ENCODE measurements at places on chromosomes 3 and 15.

DNA sequence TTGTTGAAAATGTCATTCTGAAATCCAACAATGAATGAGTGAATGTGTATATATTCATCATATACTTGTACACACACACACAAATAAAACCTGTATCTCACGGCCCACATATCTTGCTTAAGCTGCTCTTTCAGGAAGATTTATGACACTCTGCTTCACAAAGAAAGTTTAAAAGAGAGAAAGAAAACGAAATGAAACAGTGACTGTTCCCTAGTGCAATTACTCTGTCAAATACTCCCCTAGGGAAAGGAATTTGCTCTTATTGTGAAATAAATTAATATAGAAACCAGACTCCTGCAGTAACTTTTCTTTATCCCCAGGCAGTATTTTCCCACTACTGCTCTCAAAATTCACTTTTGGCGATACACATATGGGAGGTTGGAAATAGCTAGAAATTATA is 329.1 kb downstream of the VPS13C start:
- DNase-seq, result no peak

- no peak for DNase-seq
These were observed 437.4 kb upstream of the TPRG1 start for GRCh38 chr3:188734395-188734794.

GRCh38 chr3:124269619-124270018 is 277.7 kb upstream of the ROPN1 start:
- DNase-seq, result no peak

- peak; percentile 31 for DNase-seq
These were observed 4.4 kb upstream of the GABRR3 start for GRCh38 chr3:98039322-98040024.

DNA sequence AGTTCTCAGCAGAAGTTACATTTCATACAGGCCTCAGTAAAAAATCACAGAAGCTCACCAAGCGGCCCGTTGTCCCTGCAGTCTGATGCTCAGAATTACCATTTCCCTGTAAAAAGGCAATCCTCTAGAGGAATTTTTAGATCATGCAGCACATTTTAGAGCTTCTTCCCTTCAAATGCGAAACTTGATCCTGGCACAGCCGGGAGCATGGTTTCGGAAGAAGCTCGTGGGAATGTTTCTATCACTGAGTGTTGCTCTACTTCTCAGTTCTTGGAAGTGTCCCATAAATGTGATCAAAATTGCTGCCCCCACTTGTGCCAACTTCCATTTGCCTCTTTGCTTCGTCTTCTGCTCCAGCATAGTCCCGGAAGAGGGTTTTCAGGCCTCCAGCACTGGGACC is 3.8 kb upstream of the H1-8 start:
- DNase-seq, result no peak

DNA sequence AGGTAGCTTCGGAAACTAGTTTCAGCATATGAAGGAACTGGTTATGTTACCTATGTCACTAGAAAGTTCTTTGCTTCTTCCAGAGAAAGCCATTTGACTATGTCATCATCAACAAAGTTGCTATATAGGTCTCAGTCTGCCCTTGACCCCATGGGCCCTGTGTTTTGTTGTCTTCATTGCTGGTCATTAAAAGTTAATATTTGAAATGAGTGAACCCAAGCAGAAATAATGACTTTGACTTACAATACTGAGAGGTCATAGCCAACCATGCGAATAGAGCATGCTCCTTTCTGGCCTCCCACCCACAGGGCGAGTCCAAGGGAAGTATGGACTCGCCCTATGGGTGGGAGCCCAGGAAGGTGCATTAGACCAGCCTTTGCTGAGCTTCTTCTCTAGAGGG is 40.9 kb downstream of the APH1B start:
- no peak for DNase-seq

GRCh38 chr3:85455561-85456200 is 496.9 kb downstream of the CADM2 start:
- DNase-seq, result no peak

GRCh38 chr3:171301002-171301401 is 159.2 kb downstream of the TNIK start:
- DNase-seq, result no peak

DNA sequence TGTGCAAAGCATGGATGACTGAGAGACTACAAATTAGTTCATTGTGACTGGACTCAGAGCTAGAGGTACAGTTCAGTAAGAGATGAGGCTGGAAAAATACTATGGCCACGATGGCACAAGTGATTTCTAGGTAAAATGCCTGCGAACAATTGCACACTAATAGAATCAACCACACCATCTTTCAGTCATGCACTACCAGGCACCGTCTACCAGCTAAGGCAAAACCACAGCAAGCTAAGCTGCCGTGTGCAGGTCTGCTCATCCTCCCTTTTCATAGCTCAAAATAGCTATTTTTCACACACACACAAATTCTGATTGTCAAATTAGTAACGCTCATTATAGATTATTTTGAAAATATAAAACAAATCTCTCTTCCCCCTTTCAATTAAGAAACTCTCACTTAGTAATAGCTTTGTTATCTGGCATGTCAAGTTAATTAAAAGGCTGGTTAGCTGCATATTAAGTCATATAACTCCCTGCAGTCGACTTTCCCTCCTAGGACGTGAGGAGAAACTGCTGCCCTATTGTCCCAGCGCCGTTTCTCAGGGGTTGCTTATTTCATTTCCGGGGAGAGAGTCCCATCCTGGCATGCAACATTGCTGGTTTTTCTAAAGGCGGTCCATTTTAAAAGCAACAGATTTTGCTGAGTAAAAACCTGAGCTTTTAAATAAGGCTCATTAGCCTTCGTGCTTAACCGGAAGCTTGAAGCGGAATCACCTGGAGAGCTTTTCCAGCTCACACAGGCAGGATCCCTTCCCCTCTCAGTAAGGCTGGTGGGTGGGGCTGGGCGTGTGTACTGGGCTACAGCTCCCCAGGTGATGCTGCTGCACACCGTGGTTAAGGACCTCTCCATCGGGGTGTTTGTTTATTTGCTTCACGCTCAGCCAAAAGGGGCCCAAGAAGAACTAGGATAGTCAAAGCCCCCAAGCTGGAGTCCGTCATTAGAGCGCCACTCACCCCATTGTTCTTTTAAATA is 16.9 kb upstream of the MEX3B start:
- DNase-seq, result no peak

DNA sequence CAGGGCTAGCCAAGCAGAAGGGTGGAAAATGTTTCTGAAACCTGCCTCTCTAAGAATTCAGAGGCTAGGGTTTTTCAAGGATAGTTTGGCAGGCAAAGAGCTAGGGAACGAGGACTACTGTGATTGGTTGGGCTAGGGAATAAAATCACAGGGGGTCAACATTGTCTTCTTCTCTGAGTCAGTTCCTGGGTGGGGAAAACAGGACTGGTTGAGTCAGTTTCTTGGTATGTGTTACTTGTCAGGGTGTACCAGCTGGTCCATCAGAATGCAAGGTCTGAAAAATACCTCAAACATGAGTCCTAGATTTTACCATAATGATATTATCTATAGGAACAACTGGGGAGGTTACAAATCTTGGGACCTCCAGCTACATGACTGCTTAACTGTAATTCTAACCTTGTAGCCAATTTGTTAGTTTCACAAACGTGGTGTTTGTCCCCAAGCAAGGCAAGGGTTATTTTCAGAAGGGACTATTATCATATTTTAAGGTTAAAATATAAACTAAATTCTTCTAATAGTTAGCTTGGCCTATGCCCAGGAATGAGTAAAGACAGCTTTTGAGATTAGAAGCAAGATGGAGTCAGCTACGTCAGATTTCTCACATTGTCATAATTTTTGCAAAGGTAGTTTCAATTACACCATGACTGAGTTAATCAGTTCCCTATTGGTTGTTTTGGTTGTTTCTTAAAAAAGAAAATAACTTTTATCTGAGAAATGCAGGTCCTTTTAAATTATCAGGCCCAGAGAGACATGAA is 231.5 kb downstream of the ALCAM start:
- DNase-seq, result no peak

DNA sequence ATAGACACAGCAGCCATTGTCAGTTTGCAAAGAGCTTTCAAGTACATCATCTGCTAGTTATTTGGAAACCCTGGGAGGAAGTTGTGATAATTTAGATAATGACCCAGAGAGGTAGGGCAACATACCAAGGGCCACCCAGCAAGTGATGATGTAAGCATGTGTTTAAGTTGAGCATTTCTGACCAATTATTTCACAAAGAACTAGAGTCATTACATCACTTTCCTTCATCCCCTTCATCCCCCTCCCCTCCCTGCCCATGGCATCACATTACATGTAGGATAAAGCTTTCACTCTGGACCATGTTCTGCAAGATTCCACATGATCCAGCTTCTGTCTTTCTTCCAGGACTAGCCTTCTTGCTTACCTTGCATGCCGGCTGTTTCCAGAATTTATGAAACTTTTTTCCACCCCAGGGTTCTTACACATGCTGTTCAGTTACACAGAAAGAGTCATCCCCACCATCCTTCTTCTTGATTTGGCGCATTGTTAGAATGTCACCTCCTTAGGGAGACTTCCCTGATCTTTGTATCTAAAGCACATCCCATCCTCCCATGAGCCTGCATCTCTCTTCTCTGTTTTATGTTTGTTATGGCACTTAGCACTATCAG is 71.3 kb downstream of the PTPRG start:
- DNase-seq, result no peak

- no peak for DNase-seq
These were observed 18.2 kb downstream of the CMTM6 start for GRCh38 chr3:32484436-32484835.
